ENCODE measurements at places on chromosomes 6 and 20.

DNA sequence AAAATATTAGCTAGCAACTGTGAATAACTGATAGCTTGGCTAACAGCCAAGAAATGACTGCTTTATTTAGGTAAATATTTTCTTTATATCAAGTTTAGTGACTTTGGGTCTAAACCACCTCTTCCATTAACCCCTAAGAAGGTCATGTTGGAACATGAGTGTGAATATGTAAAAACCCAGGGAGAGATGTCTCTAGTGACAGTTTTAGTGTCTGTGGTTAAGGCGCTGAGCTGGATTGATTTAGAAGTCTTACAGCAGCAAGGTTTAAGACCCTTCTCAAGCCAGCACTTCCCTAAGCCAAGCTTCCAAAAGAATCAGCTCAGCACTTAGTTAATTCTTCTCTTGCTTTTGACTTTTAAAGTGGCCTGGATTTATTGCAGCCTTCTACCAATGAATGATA, 11.4 kb upstream of the SIRT5 start:
- no peak for DNase-seq

GRCh38 chr6:135994857-135995544, 143.5 kb downstream of the PDE7B start:
- DNase-seq: no peak

GRCh38 chr6:113630738-113631535, 226.2 kb upstream of the MARCKS start:
- DNase-seq: no peak

DNA sequence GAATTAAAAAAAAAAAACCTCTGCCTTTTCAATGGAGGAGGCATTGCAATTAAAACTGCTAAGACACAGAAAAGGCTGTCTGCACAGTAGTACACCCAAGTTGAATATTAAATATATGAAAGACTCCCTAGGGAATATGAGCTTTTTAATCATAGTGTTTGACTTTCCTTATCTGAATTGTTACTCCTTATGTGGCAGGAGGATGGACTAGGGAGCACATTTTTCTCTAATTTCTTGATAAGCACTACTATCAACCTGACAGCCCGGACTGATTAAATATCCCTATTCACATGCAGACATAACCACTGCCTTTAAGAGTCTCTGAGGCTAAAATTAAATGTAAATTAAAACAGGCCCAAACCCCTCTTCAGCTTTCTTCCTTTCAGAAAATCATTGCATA, 428.6 kb upstream of the GJE1 start:
- DNase-seq: no peak

GRCh38 chr6:3471286-3471685, 14.4 kb upstream of the SLC22A23 start:
- no peak for DNase-seq

DNA sequence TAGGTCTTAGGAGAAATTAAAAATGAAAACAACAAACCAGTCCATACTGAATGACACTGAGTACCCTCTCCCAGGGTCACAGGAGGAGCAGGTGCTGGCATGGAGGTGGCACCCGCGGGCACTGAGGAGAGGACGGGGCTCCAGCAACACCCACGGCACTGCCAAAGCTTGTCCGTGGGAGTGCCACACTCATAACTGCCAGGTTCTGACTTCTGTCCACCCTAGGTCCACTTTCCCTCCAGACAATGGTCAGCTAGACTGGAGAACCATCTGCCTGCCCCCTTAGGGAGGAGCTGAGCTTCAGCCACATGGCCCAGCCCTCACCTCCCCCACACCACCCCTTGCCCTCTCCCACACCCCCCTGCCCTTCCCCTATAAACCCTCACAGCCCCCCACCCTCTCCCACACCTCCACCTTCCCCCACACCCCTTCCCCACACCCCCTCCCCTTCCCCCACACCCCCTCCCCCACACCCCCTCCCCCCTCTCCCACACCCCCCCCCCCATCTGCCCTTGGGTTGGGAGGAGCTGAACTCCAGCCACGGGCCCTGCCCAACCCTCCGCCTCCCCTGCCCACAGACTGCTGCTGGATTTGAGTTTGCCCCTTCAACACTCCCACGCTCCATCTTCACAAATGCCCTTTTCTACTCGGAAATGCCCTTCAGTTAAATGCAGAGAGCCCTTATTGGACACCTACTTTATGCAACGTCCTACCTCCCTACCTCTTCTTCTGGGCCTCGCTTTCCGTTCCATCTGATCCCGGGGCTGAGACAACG, 129.6 kb downstream of the TAF4 start:
- no peak for DNase-seq

DNA sequence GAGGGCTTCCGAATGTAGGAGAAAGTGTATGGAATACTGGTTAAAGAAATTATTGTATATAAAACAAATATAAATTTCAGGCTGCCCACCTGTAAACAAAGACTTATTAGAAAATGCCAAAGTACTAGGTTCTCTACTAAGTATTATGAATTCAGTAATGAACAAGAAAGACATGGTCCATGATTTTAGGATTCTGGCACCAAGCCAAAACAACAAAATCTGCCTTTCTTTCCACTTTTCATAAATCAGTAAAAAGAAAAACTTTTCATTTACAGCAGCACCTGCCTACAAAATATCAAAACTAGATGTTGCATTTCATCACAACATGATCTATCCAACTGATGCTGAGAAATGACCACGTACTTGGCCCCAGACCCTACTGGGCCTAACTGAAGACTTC, 14.5 kb upstream of the SNRPB start:
- DNase-seq: no peak

- DNase-seq: no peak
These were observed 46.9 kb downstream of the OSTM1 start for GRCh38 chr6:108027594-108027993.

DNA sequence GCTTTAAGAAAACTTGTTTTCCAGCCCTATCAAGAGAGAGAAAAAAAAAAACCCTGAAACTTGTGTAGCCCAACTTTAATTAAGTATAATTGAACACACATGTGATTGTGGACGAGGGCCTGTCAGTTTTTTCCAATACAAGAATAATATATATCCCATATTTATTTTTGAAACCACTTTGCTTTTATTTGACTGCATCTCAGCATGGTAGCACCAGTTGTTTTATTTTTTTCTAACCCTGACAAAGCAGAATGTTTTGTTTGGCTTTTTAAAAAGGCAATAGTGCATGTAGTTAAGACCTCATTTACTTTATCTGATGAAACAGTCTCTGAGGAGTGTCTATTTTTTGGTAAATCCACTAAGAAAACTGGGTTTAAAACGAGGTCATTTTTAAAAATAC, 257.7 kb downstream of the CDKAL1 start:
- DNase-seq: no peak

DNA sequence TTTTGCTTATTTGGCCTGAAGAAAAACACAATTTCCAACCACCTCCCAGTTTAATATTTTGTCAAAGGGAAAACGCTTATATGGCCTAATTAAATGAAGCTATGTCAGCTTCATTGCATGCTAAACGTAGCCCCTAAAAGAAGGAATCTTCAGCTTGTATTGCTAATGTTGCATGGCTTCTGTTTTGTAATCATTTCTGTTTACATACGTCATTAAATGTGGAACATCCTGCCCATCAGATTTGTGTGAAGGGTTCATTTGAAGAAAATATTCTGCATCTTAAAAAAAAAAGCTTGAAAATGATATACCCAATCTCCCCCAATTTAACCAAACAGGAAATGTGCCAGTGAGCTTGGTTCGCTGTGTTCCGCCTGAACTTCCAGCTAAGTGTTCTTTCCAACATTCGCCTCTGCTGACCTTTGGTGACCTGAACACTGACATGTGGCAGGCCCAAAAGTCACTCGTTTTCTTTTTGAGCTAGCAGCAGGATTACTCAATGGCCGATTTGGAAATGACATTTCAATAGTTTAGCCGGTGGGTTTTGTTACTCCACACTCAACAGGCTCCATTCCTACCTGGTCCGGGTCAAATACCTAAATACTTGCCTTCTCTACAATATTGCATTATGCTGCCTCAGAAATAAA, 12.7 kb upstream of the SIRT5 start:
- no peak for DNase-seq

DNA sequence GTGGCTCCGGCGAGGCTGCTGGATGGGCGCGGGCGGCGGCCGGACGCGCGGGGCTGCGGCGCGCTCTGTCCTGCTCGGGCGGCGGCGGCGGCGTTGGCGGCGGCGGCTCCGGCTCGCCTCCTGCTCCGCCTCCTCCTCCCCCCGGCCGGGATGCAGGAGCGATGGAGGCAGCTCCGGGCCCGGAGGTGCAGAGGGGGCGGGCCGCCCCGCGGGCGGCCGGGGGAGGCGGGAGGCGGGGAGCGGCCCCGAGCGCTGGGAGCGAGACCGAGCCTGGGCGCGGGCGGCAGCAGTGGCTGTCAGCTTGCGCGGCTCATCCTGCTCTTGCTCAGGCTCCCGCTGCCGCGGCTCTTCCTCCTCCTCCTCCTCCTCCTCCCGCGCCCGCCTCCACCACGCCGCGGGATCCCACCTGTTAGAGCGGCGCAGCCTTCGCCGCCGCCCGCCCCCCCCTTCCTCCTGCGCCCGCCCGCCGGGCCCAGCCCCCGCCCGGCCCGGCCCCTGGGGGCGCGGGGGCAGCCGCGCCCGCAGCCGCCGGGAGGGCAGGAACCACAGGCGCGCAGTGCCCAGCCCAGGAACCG, at the start of gene NOL4L:
Gene NOL4L, minus strand, starts transcription at position 323 of the 575 bp plus-strand sequence. CDS start 443 bp downstream, outside the sequence.
- no peak for DNase-seq

GRCh38 chr20:288956-289692, 1.4 kb downstream of the C20orf96 start:
- no peak for DNase-seq

DNA sequence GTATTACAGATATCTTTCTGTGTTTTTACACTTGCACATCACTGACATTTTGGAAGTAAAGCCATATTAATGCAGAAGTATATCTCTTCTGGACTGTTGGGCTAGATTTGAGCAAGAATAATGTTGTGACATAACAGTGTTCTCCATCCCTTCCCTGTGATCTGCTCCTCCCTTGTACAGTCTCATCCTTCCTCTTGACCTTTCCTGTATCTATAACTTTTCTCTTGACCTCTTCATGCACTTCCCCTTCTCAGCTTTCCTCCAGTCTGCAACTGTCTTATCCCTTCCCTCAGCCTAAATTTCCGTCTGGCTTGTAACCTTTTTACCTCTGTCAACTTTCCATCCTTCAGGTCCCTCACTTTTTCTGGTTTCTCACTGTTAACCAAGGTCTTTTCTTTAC, 29.8 kb downstream of the NCOA3 start:
- no peak for DNase-seq

GRCh38 chr6:36029464-36029863, 1.9 kb downstream of the MAPK14 start:
- no peak for DNase-seq

DNA sequence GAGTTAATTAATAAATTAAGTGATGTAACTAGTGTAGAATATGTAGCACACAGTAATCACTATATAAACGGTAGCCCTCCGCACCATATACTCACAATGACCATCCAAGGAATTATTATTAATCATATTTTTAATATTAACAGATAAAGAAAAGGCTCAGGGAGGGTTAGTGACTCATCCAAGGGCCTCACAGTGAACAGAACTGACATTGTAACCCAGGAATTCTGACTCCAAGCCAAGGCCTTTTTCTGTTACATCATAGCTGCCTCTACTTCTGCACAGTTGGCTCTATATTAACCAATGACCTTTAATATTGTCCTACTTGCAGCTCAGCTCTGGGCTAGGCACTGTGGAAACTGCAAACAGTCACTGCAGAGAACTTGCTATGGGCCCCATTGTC, 117.5 kb upstream of the SIRPG start:
- no peak for DNase-seq

- DNase-seq: peak; percentile 38
These were observed 160.7 kb downstream of the FOXC1 start for GRCh38 chr6:1770435-1770843.

GRCh38 chr6:27479319-27480182, 6.6 kb upstream of the ZNF184 start:
- peak; percentile 91 for DNase-seq

DNA sequence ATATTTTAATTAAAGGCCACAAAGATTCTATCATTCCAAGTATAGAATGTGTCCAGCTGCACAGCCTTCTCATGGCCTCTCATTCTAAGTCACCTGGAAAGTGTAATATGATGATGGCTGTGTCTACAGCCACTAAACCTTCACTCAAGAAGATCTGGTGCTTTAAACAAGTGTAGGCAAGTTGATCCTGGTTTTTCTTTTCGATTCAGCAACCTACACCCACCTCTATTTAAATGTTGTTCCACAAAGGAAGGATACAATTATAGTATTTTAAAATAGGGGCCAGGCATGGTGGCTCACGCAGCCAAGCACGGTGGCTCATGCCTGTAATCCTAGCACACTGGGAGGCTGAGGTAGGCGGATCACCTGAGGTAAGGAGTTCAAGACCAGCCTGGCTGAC, 25.5 kb upstream of the DST start:
- DNase-seq: no peak

DNA sequence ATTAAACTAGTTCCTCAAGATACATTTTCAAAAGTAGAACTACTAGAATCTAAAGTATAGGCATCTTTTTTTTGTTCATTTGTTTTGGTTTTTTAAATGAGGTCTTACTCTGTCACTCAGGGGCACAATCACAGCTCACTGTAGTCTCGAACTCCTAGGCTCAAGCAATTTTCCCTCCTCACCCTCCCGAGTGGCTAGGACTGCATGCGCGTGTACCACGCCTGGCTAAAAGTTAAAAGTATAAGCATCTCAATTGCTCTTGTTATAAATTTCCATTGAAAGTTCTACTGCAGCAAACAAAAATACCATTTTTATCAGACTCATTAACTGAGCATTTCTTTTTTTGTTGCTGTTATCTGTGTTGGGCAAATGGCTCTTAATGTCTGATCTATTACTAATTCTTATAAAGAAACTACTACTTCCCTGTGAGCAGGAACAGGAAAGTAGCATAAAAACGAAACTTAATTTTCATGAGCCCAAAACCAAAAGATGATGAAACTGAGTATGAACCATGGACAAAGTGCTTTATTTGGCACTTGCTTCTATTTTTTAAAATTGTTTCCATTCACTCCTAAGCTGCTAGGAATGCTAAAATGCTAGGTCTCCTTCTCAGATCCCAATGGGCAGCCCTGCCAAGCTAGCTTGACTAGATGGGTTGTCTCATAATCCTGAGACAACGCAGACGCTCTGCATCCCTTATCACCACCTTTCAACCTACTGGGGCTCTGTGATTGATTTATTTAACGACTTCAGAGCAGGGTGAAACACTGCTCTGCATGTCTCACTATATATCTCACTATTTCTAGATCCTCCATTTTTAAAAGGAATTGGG, 36.9 kb downstream of the TRPC4AP start:
- DNase-seq: no peak

- no peak for DNase-seq
These were observed 4.7 kb upstream of the PBOV1 start for GRCh38 chr6:138222901-138223546.

- no peak for DNase-seq
These were observed 30.3 kb upstream of the ZBTB22 start for GRCh38 chr6:33347816-33348215.
